ENCODE measurements at places on chromosomes 3 and 15.

DNA sequence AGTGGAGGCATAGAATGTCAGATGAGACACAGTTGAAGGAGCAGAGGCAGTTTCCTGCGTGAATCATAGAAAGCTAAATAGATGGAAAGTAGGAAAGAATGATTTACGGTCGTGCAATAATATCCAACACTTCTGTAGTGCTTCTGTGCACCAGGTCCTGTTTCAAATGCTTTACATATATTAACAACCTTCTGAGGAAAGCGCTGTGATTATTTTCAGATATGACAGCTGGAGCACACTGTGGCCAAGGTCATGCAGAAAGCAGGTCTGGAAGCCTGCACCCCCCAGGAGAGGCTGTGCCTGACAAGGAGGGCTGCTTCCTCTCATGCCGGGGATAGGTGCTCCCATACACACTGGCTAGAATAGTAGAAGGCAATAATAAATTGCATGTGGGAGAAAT is 104.5 kb downstream of the CHRNA7 start:
- no peak for DNase-seq

- peak; percentile 74 for DNase-seq
These were observed 984 bp downstream of the RNU6-1 start for GRCh38 chr15:67838789-67839332.

DNA sequence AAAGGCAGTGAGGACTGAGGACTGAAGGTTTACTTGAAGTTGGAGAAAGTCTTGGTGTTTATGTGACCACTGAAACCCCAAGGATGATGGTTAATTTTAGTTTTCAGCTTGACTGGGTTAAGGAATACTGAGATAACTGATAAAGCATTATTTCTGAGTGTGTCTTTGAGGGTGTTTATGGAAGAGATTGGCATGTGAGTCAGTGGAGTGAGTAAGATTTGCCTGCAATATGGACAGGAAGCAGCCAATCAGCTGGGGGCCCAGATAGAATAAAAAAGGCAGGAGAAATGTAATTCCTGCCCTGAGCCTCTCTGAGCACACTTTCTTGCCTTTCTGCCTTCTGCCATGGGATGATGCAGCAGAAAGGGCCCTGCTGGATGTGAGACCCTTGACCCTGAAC is 92.4 kb downstream of the KBTBD8 start:
- DNase-seq = no peak

- DNase-seq = no peak
These were observed 104.5 kb downstream of the ADCY5 start for GRCh38 chr3:123344175-123344906.

DNA sequence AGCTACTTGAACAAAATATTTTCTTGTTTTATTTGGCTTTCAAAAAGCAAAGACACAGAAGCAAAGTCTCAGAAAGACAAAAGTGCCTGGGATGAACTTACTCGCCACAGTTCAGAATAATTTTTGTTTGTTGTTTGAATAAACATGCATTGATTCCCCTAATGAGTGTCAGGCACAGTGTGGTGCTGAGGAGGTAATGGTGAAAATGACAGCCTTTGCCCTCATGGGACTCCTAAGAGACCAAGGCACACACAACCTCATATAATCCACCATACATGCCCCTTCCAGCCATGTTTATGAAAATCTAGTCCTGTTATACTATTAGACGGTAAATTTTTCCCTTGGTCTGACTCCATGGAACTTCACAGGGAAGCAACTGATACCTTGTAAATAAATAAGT is 2.5 kb downstream of the GOLIM4 start:
- no peak for DNase-seq

- no peak for DNase-seq
These were observed 66.5 kb downstream of the LEKR1 start for GRCh38 chr3:156892701-156893100.

DNA sequence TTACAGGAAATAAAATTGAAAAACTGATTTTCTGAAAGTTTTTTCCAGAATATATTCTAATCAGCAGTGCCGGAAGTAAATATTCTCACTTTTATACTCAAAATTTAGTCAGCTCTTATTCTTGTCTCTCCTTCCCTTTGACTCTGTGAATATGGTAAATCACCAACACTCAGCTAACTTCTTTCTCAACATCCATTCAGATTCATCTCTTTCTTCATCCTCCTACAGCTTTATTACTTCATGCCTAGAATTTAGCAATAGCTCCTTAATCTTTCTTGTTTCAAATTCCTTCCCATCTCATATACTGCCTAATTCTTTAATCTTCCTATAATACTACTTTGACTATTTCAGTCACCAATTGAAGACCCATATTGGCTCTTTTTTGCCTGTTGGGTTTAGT is 67.9 kb downstream of the FGF7 start:
- DNase-seq = no peak

GRCh38 chr3:131324923-131325322 is 56.7 kb upstream of the NUDT16 start:
- no peak for DNase-seq

DNA sequence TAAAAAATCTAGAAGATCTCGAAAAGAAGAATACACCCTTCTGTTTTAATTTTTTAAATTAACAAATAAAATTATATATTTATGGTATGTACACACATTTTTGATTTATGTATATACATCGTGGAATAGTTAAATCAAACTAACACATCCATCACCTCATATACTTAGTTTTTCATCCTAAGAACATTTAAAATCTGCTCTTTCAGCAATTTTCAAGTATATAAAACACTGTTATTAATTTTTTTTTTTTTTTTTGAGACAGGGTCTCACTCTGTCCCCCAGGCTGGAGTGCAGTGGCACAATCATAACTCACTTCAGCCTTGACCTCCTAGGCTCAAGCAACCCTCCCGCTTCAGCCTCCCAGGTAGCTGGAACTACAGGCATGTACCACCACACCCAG is 32.8 kb upstream of the ACAP2 start:
- no peak for DNase-seq

DNA sequence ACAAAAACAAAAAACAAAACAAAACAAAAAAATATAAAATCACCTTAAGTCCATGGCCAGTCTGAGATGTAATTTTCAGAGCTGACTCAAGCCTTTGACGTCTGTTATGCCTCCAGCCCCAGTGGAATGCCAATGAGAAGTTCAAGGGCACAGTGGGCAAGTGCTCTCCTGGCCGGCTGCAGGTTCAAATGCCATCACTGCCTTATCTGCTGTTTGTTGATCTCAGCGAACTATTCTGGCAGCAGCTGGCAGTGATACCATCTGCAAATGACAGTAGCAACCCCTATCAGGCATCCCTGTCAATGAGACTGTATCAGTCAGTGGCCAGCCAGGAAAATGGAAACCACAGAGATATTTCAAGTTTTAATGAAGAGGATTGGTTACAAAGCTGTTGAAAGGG is 10.8 kb upstream of the PDE8A start:
- no peak for DNase-seq

DNA sequence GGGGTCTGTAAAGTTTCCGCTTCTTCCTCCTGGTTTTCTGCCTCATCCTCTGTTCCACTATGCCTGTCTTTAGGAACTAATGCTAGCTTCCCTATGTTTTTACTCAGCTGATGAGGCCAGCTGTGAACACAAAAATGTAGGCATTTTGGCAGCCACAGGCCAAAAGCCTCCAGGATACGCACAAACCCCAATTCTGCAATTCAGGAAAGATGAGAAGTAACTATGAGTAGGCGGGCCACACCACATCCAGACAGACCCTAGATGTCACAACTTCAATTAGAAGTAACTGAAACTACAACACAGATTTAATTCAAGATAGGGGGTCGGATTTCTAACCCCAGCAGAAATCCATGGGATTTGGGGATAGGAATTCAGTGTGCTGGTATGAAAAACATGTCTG is 11.9 kb downstream of the CA12 start:
- DNase-seq = no peak

DNA sequence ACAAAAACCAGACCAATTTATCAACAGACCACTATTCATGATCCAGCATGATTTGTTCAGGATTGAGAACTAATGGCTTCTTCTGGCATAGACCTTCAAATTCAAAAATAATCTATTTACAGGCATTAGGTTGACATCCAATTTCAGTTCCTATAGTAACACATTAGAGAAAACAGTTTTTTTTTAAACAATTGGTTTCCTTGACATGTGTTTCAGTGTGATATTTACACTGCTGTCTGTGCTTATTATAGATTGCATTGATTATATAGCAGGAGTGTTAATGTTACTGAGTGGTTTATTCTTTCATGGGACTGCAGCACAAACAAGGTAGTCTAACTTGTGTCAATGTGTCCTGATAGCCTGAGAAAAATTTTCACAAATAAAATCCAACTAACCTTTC is 579.3 kb downstream of the PLOD2 start:
- DNase-seq = no peak

DNA sequence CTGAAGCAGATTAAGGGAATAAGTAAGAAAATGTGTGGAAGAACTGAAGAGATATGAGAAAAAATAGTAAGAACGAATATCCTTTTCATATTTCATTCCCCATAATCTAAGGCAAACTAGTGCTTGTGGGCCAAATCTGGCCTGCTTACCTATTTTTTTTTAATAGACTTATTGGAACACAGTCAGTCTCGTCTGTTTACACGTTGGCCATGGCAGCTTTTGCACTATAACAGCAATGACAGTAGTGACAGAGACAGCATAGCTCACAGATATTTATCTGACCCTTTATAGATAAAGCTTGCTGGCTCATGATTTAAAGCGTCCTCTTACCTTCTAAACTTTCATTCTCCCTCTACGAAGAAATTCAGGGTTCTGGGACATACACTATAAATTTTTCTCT is 50.0 kb upstream of the CDAN1 start:
- no peak for DNase-seq

GRCh38 chr3:143644370-143645089 is 203.7 kb downstream of the SLC9A9 start:
- DNase-seq = no peak

- DNase-seq = no peak
These were observed 70.8 kb downstream of the USP13 start for GRCh38 chr3:179723617-179724016.

DNA sequence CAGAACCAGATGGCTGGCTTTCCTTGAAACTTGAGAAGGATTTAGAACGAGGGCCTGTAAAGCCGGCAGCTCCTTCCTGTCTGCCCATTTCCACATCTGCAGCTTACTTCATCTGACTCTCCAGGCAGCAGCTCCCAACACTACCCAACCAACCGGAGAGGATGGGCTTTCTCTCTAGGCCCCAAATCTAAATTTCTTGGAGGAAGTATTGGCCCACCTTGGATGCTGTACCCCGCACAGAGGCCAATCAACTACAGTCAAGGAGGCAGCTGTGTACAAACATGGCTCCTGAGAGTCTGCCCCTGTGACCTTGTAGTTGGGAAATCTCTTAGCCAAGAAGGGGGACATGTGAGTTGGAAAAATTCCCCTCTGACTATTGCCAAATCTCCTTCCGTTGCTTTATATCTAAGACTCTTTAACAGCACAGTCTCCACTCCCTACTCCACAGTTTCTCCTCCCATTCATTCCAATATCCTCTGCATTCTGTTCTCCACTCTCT is 8.0 kb upstream of the ACAP2 start:
- no peak for DNase-seq

- no peak for DNase-seq
These were observed 31.0 kb downstream of the IREB2 start for GRCh38 chr15:78469031-78469430.

DNA sequence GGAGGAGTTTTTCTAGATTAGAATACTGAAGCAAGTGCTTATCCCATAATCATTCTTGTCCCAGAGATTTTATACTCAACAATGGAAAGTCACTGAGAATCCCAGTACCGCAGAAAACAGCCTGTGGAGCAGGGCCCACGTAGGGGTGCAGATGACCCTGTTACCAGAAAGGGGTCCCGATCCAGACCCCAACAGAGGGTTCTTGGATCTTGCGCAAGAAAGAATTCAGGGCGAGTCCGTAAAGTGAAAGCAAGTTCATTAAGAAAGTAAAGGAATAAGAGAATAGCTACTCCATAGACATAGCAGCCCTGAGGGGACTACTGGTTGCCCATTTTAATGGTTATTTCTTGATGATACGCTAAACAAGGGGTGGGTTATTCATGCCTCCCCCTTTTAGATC is 2.6 kb downstream of the GCNT3 start:
- DNase-seq = no peak

GRCh38 chr3:131819381-131820055 is 215.3 kb downstream of the CPNE4 start:
- no peak for DNase-seq

DNA sequence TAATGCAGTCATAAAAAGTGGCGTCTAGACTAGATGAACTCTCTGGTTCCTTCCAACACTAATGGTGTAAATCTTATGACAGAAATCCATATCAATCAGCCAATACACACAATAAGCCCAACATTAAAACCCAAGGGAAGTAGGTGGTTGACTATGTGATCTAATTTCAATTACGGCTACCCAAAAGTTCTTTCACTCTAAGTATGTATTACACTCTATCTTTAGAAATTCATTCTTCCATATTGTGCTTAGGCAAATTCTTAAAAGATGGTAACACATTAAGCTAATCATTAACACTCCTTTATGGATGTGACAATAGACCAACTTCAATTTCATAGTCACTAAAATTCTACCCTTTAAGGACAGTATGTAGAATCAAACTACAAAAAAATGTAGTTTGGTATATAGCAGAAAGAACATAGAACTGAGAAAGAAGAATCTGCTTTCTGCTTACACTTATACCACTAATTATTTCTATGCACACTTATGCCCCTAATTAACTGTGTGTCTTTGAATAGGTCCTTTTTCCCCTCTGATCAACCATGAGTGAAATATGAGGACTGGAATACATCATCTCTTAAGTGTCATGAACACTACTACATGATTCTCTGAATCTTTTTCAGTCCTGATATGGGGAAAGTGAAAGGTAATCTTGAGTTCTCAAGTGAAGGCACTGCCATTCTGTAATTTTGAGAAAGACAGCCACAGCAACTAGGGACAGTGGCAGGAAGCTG is 557.6 kb downstream of the IGSF11 start:
- DNase-seq = no peak

- DNase-seq = no peak
These were observed 64.7 kb upstream of the ARL6 start for GRCh38 chr3:97699889-97700288.

- DNase-seq = no peak
These were observed 50.8 kb upstream of the PLAAT1 start for GRCh38 chr3:193190146-193190786.

DNA sequence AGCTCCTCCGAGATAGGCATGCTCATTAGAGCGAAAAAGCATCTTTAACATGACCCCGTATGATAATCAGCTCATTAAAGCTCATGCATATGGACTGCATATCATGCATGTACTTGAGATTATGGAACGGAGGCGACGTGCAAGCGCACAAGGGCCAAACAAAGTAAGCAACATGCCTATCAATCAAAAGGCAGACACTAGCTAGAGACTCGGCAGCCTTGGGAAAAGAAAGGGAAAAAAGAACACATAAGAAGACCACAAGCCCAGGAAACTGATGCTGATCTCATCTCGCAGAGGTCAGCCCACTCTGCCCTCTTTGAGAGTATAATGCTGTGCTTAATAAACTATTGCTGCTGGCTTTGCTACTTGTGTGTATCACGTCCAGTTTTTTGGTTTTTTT is 2.6 kb upstream of the ACOX2 start:
- DNase-seq = no peak

GRCh38 chr3:50238549-50239026 is 2.6 kb downstream of the GNAI2 start:
- DNase-seq = peak; percentile 95
